ENCODE measurements at places on chromosomes 12 and 14. TPM values are rescaled to one million over a fixed set of nuclear protein-coding genes. Genes with fewer than 3 reads are reported as not detected.

The TMEM120B gene
- total RNA-seq = 5.3 TPM

The SYCP3 gene
- total RNA-seq = not detected

The SERPINA3 gene
- total RNA-seq = not detected

The CLEC7A gene
- total RNA-seq = 0.26 TPM

The CLEC9A gene
- total RNA-seq = not detected

The KLRF2 gene
- total RNA-seq = not detected

The ACOT4 gene
- total RNA-seq = 0.26 TPM

The OLR1 gene
- not detected for total RNA-seq

The PHETA1 gene
- 5.6 TPM for total RNA-seq

The CCT2 gene
- 227 TPM for total RNA-seq

The RGS6 gene
- not detected for total RNA-seq

The WDR20 gene
- 13.7 TPM for total RNA-seq

The VPS33A gene
- total RNA-seq = 15.4 TPM

The MMP14 gene
- total RNA-seq = 74.8 TPM

The INF2 gene
- total RNA-seq = 36.9 TPM

The GPRC5D gene
- total RNA-seq = not detected

The TCTN1 gene
- 11.0 TPM for total RNA-seq

The SIVA1 gene
- total RNA-seq = 97.4 TPM

The TM9SF1 gene
- total RNA-seq = 33.9 TPM

The MMP17 gene
- total RNA-seq = 13.1 TPM

The SYT1 gene
- 6.3 TPM for total RNA-seq

The HEBP1 gene
- 20.5 TPM for total RNA-seq

The SFSWAP gene
- total RNA-seq = 15.4 TPM

Measured in dermis microvascular lymphatic vessel endothelial cell (primary cell).